Body of pancreas (tissue), 4 donors: ENCODE measurements at places on chromosomes 12 and 14. TPM values are rescaled to one million over a fixed set of nuclear protein-coding genes. Genes with fewer than 3 reads are reported as not detected.

DNA sequence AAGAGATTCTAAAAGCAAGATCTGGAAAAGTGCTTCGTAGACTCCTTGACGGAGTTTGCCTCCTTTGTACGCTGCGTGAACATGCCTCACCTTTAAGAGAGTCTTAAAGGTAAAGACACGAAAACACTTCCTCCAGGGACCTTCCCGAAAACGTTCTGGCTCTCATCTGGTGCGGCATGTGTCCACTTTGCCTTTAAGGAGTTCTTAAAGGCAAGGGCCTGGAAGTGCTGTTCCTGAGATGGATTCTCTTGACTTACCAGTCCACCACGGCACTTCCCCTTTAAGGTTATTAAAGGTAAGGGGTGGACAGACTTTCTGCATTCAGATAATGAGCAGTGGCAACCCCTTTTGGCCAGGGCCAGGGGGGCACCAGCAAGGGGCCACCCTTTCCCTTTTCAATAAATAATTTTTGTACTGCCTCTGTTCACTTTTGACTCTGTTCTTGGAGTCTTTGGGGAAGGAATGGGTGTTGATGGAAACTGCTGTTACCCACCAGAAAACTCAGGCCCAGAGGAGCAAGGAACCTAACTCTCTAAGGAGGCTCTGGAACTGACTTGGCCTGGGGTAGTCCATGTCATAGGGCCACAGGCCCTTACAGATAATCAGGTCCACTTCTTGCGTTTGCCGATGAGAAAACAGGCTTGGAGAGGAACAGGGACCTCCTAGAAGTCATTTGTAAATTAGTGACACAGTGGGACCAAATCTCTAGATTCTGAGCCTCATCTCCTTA lies 4.4 kb downstream of the REM2 start:
- DNase-seq: peak; percentile 81

DNA sequence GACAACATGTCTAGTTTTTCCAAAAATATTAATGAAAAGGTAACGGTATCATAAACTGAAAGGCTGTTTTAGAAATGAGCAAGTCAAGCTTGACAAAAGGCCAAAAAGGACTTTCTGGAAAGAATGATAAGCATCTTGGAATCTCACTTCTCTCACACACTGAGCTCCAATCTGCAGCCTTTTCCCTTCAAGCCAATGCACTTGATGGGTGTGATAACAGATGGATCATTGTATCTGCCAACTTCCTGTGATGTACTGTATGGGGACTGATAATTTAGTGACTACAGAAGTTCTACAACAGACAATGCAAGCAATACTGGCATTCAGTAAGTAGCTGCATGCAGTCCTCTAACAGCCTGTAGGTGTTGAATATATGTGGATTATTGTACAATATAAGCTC lies 147.1 kb downstream of the MED13L start:
- no peak for DNase-seq

- no peak for DNase-seq
These were observed 504.1 kb upstream of the ATXN7L3B start for GRCh38 chr12:74033531-74033930.

DNA sequence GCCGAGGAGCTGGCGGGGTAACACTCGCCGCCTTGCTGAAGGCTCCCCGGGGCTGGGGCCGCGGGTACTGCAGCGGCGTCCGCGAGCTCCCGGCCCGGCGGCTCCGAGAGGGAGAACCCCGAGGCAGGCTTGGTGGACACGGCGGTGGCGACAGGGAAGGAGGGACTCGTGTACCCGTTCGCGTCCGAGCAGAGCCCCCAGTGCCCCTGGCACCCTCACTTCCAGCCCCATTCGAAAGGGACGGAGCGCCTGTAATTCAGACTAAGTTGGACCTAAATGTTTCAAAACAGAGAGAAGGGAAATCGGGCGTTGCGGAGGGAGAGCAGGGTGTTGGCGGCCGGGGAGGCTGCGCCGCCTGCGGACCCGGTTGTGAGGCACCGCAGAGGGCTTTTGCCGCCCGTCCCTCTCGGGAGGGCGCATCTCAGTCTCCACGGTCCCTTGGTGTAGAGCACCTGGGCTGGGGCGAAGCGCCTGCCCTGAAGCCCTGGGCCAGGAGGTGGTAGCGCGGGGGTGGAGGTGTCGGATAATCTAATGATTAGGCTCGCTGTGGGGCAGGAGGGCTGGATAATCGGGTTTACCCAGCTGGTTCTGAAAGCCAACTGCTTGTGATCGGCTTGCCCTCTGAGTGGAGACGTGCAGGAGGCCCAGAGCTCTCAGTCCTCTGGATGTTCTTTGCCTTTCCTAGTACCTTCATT lies 771 bp downstream of the DAAM1 start:
- peak; percentile 35 for DNase-seq

Gene TAS2R9
- total RNA-seq: not detected

DNA sequence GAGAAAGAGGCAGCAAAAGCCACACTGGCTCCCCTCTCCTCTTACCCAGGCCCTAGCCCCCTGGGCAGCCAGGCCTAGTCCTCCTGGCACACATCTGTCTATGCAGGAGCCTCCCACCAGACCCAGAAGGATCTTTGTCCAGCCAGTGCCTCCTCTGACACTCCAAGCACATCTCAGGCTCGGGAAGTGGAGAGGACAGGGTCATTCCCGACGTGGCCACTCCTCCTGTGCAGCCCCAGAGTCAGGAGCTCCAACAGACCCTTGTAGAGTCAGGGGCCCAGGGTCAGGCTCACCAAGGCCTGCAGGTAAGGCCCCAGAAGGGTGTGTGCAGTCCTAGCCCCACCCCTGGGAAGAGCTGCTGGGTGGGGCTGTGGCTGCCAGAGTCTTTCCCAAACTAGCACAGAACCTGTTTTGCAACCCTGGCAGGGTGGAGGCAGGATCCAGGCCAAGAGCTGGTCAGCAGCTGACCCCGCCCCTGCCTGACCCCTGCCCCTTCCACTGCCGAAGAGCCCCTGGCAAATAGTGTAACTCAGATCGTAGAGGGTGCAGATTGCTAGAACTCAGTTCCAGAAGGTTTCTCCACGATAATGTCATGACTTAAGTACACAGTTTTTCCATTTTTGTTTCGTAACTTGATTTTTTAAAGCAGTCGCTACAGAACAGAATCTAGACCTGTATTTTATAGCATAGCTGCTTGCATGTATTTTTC lies 26.6 kb upstream of the PNMA1 start:
- peak; percentile 88 for DNase-seq

DNA sequence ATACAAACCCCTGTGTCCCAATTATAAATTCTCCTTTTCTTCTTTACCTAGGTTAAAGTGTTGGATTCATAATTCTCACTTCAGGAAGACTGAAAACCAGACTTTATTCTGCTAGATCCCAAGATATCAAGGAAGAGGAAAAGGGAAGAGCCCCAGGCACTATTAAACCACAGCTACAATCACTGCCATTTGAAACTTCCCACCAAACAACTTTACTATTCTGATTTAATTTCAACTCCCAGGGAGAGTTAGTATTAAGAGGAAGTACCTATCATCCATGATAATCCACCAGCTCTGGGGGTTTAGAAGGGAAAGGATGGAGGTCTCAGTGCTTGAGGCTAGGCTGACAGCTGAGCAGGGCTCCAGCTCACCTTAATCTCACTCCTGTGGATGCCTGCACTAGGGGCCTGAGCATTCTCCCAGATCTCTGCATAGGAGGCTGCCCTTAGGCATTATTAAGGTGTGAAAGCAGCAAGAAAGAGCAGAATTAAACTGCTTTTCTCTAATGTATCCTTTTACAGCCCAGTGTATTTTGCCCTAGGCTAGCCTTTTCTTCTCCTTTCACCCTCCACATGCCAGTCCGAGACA lies 52.9 kb downstream of the MYF5 start:
- DNase-seq: no peak

Gene SLC35F4
- not detected for total RNA-seq

- DNase-seq: no peak
These were observed 10.7 kb downstream of the UBE3B start for GRCh38 chr12:109488051-109488665.

Gene PLCZ1
- total RNA-seq: not detected

DNA sequence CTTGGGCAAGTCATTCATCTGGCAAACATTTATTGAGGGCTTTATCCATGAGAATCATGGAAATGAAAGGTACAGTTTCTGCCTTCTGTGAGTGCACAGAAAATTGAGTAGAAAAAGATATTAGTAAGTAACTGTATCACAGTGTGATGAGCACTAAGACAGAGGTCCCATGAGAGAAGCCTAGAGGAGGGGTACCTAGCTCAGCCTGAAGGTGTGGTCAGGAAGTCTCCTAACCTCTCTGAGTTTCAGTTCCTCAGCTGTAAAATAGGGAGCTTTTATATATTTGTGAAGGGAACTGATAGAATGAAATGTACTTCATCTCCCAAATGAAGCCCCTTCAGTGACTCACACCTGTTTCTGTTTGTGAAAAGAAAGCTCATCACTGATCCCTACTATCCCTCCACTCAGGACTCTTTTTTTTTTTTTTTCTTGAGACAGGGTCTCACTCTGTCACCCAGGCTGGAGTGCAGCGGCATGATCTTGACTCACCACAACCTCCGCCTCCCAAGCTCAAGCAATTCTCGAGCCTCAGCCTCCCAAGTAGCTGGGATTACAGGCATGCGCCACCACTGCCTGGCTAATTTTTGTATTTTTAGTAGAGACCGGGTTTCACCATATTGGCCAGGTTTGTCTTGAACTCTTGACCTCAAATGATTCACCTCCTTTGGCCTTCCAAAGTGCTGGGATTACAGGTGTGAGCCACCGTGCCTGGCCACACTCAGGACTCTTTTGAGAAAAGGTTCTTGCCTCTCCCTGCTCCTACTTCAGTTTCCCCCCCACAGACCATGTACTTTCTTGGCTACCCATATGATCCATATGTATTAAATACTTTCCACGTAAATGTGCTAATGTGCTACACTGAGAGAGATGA lies 93.7 kb upstream of the FUT8 start:
- DNase-seq: no peak

GRCh38 chr14:69333791-69334337 lies 64.2 kb downstream of the ERH start:
- DNase-seq: no peak

- DNase-seq: no peak
These were observed 12.4 kb upstream of the C12orf75 start for GRCh38 chr12:105317942-105318621.

GRCh38 chr12:26134540-26134939 lies 9.7 kb upstream of the BHLHE41 start:
- DNase-seq: no peak

DNA sequence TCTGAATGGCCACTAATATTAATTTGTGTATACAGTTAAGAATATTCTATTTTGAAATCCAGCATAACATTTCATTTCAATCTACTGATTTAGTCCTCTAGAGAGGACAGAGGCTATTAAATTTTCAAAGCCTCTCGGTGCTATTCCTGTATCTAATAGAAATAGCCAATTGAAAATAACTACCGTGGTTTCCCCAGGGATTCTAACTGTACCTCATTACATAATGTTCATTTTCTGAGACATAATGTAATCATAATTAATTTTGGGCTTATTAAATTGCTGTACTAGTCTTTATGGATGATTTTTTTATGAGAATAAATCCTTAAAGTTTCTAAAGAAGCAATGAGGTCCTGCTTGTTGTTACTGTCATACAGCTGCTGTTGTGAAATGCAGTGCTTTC lies 38.6 kb upstream of the ACSS3 start:
- no peak for DNase-seq

Gene RTRAF
- total RNA-seq: 40.7 TPM
